Gastrocnemius medialis (tissue), 4 donors: ENCODE measurements at places on chromosomes 12 and 14. TPM values are rescaled to one million over a fixed set of nuclear protein-coding genes. Genes with fewer than 3 reads are reported as not detected.
A peak's percentile ranks its signal among the peaks of the same experiment; 100 is the strongest.

The CMTM5 gene
- total RNA-seq: 1.7 TPM

DNA sequence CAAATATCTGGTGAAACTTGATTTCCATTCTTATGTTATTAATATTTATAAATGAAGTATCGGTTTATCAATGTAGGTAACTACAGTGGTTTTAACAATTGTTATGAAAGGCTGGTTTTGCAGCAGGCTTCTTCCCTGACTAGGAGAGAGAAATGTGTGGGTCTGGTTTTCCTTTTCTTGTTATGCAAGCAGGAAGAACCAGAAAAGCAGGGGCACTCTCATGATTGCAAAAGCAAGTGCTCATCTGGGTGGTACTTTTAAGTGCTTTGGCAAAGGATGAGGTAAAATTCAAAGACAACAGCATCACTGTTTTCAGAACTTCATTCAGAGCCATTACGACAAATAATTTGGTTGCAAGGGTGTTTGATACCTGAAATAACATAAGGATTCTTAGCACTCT lies 105.6 kb downstream of the PTPRO start:
- no peaks in the 10 kb centered on the region for H3K4me1 ChIP-seq
- no peak for DNase-seq
- H3K4me3 ChIP-seq: no peak overlapping the region

GRCh38 chr12:127340381-127340780 lies 926.6 kb upstream of the TMEM132C start:
- H3K27me3 ChIP-seq: no peaks in the 10 kb centered on the region
- H3K36me3 ChIP-seq: no peaks in the 10 kb centered on the region
- H3K4me3 ChIP-seq: no peak overlapping the region
- no peaks in the 10 kb centered on the region for H3K4me1 ChIP-seq
- no peak for DNase-seq

DNA sequence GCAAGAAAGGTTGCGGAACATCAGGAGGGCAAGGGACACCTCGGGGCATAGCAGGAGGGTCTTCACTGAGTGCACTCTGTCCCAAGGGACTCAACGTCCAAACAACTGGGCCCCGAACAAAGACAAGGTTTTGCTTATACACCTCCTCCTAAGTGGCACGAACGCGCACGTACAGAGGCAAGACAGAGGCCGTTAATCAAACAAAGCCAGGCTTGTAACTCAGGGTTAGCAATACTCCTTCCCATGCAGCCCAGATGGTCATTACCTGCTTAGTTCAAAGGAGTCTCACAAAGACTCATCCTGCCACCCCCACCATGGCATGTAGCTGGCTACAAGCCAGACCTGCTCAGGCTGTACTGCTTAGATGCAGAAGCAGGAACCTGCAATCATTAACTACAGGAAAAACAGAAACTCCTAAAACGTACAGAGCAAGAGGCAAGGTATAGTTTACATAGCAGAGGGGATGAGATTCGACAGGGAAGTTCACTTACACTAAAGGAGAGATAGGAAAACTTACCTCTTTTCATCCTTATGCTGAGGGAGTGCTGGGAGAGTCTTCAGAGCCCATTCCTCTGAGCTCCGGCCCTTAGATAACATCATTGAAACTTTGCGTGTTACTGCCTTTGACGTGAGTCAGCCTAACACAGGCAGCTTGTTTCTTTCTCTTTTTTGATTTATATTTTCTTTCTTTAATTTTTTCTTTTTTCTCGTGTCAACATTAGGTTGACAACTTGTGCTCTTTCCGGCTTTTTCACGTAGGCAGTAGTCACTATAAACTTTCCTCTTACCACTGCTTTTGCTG lies 1319.1 kb downstream of the TMEM121 start:
- no peak for DNase-seq
- no peaks in the 10 kb centered on the region for H3K27me3 ChIP-seq
- H3K4me1 ChIP-seq: no peaks in the 10 kb centered on the region
- peak overlapping the region; percentile 10 for H3K4me3 ChIP-seq
- peak overlapping the region; percentile 80 for H3K27ac ChIP-seq
- H3K36me3 ChIP-seq: no peaks in the 10 kb centered on the region
